ENCODE measurements at places on chromosomes 12 and 14.

DNA sequence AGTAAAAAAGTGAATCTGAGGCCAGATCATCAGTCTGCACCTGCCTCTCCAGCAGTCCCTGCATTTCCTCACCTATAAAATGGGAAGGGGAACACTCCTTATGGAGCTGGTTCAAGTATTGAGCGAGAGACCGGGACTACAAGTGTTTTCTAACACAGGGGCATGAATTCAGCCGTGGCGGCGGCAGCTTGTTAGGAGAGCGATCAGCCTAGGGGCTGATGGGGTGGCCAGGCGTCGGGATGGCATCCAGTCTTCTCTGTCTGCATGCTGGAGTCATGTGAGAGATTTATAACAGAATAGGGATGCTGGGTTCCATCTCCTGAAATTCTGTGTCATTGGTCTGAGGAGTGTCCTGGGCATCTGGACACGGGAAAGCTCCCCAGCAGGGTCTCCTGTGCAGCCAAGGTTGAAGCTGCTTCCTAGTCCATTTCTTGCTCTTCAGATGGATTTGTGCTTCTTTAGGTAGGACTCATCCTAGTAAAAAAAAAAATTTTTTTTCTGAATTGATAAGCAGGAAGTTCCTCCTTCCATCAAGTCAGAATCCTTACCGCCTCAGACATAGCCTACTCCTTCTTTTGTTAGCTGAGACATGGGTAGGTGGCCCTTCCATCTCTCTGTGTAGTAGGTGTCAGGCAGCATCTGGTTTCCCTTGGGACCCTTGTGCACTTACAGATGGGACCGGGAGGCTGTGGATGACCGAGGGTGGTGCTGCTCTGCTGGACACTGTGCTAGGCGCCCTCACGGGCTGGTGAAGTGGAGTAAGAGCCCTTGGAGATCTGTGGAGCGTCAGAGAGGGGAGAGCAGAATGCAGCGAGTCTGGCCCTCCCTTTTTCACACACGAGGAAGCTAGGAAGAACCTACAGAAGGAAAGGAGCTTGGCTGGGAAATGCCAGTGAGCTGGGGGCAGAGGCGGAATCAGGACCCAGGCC is 146.7 kb downstream of the TSPAN9 start:
- no peak for DNase-seq

DNA sequence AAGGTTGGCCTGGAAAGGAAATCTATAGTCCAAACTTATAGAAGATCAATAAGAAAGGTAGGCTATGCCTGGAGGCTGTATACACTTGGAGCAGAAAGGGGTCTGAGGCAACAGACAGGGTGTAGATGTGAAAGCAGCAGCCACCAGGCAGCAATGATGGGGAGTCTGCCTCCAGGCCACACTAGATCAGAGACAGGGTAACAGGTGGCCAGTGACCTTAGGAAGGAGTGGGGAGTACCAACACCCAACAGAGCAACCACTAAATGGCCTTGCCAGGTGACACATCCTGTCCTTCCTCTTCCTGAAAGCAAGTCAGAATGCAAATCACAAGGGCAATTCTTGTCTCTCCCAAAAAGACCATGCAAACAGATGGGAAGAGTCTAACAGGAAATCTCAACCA is 46.4 kb upstream of the NID2 start:
- no peak for DNase-seq

- no peak for DNase-seq
These were observed 452.7 kb upstream of the TMPO start for GRCh38 chr12:98062464-98063245.

GRCh38 chr14:55585854-55586253 is 5.8 kb downstream of the KTN1 start:
- DNase-seq = no peak

GRCh38 chr12:12505544-12506495 is 56.8 kb downstream of the DUSP16 start:
- DNase-seq = peak; percentile 1

DNA sequence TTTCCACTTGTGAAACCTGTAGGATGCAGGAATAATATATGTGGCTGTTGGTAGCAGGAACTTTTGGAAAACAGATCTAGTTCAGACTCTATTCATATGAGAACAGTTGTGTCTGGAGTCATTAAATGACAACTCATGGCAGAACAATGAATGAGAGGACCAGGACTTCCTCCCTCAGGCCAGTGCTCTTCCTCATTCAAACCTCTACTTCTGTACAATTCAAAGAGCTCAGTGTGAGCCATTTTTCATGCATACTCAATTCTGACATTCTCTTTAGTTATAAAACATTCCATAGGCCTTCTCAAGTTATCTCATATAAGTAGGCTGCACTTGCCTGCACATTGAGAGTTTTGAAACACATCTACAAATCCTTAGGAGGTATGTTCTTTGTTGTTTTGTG is 1526.6 kb upstream of the FLRT2 start:
- DNase-seq = no peak
